ENCODE measurements at places on chromosomes 4 and X.

- no peak for DNase-seq
These were observed 903.2 kb downstream of the C4orf33 start for GRCh38 chr4:129999156-129999555.

GRCh38 chrX:152245213-152245612 is 106.8 kb upstream of the MAGEA10 start:
- no peak for DNase-seq

GRCh38 chrX:15643786-15644559 is 20.6 kb downstream of the CLTRN start:
- no peak for DNase-seq

DNA sequence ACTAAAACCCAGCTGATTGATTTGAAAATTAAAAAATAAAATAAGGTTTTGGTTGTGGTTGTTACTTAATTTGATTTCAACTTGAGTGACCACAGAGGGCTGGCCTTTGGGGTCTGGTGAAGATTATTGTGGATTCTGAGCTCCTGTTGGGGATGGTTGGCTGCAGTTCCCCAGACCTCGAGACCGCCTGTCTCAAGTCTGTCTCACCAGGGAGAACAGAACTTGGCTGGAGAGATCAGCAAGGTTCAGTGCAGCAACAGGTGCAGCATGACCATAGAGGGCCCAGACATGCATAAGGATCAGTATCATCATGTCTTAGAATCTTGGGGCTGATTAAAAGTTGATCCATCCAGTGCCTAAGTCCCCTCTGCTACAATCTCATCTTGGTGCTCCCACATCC is 491.9 kb downstream of the BCOR start:
- no peak for DNase-seq

DNA sequence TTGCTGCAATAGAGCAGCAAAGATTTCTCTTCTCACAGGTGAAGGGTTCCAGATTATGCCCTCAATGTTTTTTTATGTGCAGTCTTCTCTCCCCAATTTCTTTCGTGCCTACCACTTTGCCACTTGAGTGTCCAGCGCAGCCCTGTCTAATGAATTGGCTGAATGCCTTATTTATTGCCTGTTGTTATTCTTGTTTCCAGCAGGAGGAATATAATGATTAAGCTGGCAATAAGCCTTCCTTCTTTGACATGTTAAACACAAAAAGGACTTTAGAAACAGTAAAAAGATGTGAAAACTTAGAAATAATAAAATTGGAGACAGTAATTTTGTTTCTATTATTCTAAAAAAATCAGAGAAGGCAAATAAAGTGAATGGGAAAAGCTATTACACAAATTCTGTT is 34.6 kb upstream of the FRAS1 start:
- DNase-seq, result no peak

DNA sequence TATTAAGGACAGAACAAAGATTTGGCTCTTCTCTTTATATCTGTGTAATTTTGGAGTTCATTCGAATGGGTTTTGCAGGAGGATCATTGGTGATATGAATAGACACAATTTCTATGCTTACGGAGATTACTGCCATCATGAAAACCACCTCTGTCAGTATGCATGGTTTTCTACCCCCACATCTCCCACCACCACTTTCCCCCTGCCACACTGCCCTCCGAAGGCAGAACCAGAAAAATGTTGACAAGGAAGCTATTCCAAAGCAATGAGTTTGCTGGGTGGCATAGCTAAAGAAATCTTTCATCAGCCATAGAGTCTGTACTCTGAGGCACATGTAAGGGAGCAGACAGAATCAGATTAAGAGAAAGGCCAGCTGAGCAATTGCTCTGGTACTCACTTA is 567.3 kb upstream of the ACTRT1 start:
- DNase-seq, result no peak

DNA sequence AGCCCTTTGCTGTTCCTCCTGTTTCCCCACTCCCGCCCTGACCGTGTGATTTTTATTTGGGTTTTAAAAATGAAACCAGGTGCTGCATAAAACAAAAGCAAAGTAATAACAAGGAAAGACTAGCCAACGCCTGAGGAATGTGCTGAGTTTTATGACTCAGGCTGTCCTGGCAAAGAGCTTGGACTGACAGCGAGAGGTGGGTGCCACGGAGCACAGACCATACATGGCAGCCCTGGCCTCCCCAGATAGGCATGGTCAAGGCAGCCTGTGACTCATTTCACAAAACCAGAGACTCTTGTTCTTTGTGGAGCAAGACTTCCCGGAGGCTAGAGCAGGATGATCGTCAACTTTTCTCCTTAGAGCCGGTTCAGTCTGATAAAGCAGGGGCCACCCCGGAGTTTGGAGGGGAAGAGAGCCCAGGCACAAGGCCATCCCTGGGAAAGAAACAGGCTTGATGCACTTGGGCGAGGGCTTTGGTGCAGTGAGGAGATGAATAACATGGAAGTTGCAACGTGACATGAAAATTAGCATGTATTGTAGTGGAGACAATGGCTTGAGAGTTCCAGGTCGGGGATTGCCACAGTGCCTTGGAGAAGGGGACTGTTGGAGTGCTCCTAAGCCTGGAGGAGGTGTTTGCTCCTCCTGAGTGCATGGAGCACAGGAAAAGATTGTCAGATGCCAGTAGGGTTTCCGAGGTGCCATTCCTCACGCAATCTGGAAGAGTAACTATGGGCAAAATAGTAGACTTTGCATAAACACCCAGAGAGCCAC is 54.8 kb downstream of the C4orf51 start:
- peak; percentile 62 for DNase-seq

DNA sequence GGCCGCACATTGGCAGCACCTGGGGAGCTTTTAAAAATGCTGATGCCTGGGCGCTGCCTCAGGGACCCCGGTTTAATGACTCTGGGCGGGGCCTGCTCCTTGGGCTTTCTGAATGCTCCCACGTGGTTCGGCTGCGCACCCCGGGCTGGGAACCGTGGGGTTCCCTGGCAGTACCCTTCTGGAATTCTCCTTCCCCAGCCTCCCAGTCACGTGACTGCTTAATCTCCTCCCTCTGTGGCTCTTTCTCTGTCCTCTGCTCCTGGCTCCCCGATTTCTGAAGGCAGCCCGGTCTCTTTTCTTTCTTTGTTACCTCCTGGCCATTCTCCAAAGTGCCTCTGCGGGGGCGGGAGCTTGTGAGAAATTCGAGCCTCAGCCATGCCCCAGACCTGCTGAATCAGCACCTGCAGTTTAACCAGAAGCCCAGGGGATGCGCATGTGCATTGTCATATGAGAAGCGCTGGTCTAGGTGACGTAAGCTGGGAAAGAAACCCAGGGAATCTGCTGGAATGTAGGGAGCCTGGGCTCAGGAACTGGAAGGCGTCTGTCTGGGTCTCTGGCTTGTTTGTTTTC is 16.6 kb downstream of the CLCN4 start:
- DNase-seq, result peak; percentile 89

DNA sequence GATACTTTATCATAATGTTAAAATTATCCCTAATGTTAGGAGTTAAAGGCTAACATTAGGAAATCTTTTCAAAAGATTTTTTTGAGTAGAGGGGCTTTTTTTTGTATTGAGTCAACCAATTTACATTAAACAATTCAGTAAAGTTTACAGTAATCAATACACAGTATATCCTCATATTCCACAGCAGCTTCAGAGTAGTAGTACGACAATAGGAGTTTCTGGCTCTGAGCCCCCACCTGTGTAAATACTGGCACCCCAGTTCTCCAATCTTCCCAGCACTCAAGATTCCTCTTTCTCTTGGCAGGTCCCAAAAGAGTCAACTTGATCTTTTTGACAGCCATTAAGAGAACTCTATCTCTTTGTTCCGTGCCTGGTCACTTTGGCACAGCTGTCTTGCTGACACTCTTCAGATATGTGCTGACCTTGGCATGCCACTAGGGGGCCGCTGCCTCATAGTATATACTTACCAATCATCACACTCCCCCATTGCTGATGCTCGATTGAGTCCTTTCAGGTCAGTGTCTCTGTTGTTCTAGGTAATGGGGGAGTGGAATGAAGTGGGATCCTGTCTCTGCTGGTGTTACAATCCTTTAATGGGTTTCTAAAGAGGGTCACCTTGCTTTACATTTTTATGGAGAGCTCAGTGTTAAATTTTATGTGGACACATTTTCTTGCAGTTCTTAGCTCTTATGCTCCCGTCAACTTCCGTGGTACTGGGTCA is 19.5 kb upstream of the CCNI start:
- DNase-seq, result peak; percentile 77

DNA sequence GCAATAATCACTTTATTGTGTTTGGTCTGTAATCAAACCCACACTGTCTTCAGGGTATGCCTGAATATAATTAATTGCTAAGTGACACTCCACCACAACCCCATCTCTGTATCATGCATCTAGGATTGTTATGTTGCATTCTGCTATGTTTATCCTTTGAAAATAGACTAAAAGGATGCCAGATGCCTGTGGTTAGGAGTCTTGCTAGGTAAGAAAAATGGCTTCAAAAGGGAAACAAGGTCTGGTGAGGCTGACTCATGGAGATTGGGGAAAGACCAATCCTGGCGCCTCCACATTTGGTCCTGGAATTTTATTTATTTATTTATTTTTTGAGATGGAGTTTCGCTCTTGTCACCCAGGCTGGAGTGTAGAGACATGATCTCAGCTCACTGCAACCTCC is 360.5 kb upstream of the SLC7A11 start:
- DNase-seq, result no peak

DNA sequence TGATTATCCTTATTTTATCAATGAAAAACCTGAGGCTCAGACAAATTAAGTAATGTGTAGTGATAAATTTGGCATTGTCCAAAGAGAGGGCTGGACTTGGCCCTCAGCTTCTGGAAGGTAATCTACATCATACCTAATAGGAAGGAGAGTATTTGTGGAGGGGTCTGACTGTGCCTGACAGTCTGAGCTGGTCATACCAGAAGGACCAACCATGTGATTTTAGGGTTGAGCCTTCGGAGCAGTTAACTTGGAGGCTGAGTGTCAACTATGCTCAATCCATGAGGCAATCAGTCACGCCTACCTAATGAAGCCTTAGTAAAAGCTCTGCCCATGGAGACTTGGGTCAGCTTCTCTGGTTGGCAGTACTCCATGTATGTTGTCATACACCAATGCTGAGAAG is 136.4 kb downstream of the CPE start:
- no peak for DNase-seq

DNA sequence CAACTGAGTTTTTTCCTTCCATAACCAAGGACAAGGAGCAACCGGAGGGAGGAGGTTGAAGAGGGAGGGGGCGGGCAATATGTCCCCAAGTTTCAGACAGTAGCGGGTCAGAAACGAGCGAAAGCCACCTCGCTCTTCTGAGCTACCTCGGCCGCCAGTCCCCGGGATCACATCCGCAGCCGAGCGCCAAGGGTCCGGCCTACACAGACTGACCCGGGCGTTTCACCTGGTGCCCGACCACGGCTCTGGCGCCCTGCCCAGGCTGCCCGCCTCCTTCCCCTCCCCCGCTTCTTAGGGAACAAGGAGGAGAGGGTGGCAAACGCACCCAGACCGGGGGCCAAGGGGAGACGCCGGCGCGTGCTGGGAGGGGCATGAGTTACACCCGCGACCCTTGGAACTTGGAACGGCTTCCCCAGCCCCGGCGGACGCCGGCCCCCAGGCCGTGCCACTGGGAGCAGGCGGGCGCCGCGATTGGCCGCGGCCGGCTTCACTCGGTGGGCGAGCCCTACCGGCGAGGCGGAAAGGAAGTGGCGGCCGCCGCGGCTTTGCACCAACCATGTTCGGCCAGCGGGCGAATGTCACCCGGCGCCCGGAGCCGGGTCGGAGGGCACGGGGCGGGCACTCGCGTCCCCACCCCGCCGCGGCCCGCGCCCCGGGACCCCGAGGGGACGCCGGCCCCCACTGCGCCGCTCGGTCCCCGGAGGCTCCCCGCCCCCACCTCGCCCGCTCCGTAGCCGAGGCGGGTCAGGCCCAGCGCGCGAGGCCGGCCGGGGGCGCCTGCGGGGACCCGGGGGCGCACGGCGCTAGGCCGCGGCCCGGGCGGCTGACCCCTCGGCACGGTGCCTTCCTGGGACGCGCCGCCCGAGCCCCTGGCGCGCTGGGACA is 1.5 kb downstream of the IRF2 start:
- DNase-seq, result peak; percentile 90

GRCh38 chr4:77376788-77377460 is 219.9 kb downstream of the CCNG2 start:
- no peak for DNase-seq

Measured in dermis microvascular lymphatic vessel endothelial cell (primary cell).